ENCODE measurements at places on chromosomes 7 and 10. TPM values are rescaled to one million over a fixed set of nuclear protein-coding genes. Genes with fewer than 3 reads are reported as not detected.

The NKX2-3 gene
- total RNA-seq = 0.05 TPM

The SPDYE6 gene
- total RNA-seq = not detected

The EGFR gene
- total RNA-seq = 88.0 TPM

The FAM24B gene
- 11.9 TPM for total RNA-seq

The PRTFDC1 gene
- 15.3 TPM for total RNA-seq

The HOXA7 gene
- 5.2 TPM for total RNA-seq

The BHLHA15 gene
- 0.61 TPM for total RNA-seq

The SEPHS1 gene
- total RNA-seq = 79.8 TPM

The PLAU gene
- 124 TPM for total RNA-seq

The FFAR4 gene
- total RNA-seq = 0.06 TPM

The HOXA1 gene
- total RNA-seq = 2.1 TPM

The RNLS gene
- 8.8 TPM for total RNA-seq

The CUEDC2 gene
- total RNA-seq = 65.4 TPM

The PRSS58 gene
- not detected for total RNA-seq

The ZNF853 gene
- total RNA-seq = 2.5 TPM

The HK1 gene
- 35.6 TPM for total RNA-seq

The PYROXD2 gene
- total RNA-seq = 6.0 TPM

The WEE2 gene
- not detected for total RNA-seq

The RET gene
- 0.56 TPM for total RNA-seq

The FAM25C gene
- 3.0 TPM for total RNA-seq

The MAGI2 gene
- total RNA-seq = 0.49 TPM

The BTBD16 gene
- total RNA-seq = 0.66 TPM

The PNLIPRP2 gene
- total RNA-seq = 0.06 TPM

The EIF5AL1 gene
- 2.2 TPM for total RNA-seq

The HECW1 gene
- total RNA-seq = 15.3 TPM

The DUS4L gene
- total RNA-seq = 9.6 TPM

The KDM7A gene
- total RNA-seq = 2.2 TPM

The CRYGN gene
- not detected for total RNA-seq

The EBLN1 gene
- total RNA-seq = not detected

The CRPPA gene
- total RNA-seq = 0.65 TPM

The BMS1 gene
- total RNA-seq = 19.4 TPM

The TAC1 gene
- not detected for total RNA-seq

The H2BK1 gene
- not detected for total RNA-seq

Measured in A549 treated with AZD2906 at 1 μM for 4 hours (cell line).